ENCODE measurements at places on chromosomes 4 and X.

- no peak for DNase-seq
These were observed 65.8 kb downstream of the SUPT20HL2 start for GRCh38 chrX:24248042-24248441.

DNA sequence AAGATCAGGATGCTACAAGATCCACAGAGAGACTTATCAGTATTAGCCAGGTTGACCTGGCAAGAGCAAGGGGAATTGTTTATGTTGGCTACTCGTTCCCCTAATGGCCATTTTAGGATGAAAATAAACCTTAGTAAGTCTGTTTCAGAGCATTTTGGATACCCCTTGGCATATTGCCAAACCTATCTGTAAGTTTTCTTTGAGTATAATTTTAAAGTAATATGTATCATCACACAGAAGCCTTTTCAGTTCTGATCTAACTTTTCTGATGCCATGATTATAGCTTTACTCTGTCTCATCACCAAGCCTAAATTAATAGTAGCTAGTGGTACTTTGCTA lies 99.7 kb downstream of the TSPAN7 start:
- no peak for DNase-seq

- no peak for DNase-seq
These were observed 37.6 kb downstream of the SEPTIN11 start for GRCh38 chr4:76987153-76987591.

DNA sequence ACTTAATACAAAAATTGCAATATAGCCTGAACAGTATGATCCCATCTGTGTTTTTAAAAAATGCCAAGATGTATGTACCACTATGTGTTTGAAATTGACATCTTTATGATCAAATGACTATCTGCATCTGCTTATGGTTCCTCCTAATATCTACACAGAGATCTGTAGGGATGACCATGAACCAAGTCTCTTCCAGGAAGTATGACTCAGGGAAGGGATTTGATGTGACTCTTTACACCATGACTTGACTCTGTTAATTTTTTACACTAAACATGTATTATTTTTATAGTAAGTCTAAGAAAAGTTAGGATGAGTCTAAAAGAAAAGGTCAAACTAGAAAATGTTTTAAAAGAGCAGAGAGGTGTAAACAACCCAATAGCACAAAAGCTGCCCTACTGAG lies 164.0 kb downstream of the SH3KBP1 start:
- no peak for DNase-seq

DNA sequence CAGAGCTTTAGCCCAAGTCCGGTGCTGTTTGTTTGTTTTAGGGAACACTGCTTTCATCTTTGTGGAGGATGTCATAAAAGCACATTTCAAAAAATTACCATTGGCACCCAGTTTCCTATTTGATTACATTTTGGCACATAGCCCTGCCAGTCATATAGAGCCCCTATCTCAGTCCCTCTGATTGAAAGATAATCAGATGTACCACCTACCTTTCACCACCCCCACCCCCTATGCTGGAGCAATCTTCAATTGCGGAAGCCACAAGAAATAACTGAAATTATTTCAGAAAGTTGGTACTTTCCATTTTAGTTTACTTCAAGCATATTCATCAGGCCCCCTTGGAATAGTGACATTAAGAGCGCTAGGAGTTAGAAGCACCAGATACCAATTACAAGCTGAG lies 136.7 kb upstream of the RPL34 start:
- DNase-seq, result no peak

- no peak for DNase-seq
These were observed 361.9 kb downstream of the ARHGAP24 start for GRCh38 chr4:85836588-85837438.

DNA sequence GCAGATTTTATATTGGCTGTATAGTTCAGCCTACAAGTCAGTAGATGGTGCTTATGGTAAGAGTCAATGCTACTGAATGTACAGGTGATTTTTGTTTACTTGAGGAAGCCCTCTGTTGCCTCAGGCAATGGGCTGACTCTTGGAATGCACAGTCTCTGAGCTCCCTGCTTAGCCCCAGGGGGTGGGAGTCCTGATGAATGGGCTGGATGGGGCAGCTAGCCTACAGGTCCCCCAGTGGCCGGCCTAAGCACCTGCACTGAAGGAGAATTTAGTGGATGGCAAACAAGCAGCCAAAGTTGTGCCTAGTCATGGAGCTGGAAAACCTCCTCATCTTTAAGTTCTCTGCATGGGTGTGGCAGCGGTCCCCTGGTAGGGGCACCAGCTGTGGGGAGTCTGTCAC lies 101.8 kb upstream of the CXorf51B start:
- DNase-seq, result no peak

GRCh38 chrX:44043496-44043895 lies 70.3 kb upstream of the NDP start:
- DNase-seq, result no peak

DNA sequence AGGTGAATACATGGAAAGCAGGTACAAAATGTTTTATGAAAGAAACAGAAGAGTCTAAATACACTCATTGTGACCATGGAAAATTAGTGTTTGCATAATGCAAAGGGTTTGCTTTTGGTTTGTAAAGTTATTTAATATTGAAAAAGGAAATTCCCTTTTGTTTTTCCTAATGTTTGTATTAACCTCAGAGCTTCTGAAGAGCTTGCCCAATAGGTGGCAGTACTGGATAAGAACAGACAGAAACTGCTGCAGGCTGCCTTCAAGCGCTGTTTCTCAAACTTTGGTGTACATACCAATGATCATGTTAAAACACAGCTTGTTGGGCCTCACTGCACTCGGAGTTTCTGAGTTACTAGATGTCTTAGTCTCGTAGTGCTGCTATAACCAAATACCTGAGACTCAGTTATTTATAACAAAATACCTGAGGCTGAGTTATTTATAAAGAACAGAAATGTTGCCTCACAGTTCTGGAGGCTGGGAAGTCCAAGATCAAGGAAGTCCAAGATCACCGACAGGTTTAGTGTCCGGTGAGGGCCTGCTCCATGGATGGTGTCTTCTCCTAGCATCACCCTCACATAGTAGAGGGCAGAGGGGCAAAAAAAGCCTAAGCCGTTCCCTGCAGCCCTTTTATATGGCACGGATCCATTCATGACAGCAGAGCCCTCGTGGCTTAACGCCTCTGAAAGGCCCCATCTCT lies 54.2 kb downstream of the SUPT20HL2 start:
- DNase-seq, result peak; percentile 55

DNA sequence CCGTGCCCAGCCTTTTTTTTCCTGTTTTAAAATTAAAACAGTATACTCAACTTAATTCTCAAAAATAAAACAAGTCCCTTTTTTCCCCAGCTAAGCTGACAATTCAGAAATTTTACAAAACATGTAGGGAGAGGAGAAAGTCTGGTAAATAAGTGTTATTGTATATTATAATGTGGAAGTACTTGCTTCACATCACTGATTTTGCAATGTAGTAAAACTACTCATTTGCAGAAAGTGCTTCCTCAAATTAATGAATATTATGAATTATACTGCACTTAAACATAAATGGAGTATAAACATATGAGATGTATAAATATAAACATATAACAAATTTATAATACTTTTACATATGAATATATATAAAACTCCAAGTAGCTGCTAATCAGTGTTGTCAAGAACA lies 11.6 kb upstream of the H2AZ1 start:
- DNase-seq, result no peak

DNA sequence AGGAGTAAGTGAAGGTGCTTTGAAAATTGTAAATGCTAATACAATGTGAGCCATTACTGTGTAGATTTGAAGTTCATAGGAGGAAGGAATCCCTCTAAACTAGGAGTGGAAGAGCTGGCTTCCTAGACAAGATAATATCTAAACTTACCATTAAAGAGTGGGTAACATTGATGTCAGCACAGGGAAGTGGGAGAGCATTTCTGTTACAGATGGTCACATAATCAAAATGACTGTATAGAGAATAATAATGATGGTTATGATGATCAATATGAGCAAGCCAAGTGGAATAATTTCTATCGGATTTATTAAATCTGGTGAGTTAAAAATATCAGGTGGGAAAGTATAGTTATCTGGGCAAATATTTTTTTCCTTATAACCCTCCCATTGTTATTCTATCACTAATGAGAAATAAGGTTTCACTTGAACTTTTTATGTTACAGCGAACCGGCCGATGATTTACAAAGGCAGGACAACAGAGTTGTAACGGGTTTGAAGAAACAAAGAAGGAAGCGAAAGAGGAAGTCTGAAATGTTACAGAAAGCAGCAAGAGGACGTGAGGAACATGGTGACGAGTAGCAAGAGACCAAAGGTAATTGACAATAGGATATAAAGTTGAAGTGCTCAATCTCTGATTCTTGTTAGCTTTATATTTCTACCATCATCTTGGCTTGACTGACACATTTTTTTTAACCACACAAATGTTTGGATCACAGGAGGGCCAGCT lies 43.5 kb downstream of the FMR1NB start:
- peak; percentile 8 for DNase-seq

- DNase-seq, result no peak
These were observed 55.0 kb upstream of the FAM9B start for GRCh38 chrX:9088896-9089295.

DNA sequence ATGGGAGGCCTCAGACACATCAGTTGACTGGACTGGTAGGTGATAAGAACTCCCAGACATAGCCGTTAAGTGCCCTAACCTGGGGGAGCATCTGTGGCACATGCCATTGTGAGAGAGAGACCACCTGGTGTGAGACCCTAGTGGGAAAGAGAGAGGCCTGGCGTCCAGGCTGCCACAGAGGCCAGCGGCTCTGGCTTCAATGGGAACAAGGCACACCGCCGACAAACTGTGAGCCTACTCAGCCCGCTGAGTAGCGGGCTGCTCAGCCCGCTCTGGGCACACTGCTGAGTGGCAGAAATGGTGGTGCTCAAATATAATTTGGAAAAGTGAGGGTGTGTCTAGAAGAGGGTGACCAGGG lies 34.0 kb downstream of the PHKA2 start:
- no peak for DNase-seq

DNA sequence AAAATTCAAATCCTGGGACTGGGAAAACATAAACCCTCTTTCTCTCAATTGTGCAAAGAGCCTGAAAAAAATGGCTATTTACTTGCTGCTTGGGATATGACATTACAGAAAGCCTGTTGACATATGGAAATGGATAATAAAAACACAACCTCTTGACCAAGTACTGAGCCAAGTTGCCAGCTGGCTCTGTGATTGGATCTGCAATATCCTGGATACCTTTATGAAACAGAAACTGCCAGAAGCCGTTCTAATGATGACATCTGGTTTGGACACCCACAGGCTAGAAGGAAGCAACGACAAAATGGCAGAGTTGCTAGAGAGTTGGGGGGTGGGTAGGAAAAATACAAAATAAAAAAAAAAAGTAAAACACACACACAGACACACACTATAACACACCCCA lies 481.4 kb downstream of the FAT4 start:
- no peak for DNase-seq

DNA sequence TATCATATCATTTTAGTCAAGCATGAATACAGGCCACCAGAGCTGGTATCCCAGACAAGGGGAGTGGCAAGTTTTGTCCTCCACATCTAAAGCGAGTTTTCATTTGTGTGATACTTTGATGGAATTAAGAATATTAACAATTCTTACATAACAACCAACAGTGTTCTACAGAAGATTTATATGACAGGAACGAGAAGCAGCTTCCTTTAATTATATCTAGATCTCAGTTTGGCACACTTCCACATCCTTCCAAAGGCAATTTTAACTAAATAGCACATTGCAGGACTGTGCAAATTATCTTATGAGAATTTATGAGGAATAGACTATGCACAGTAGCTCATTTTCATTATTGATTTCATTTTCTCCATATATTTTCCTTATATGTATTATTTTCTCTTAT lies 121.2 kb upstream of the GUCY1A1 start:
- no peak for DNase-seq

DNA sequence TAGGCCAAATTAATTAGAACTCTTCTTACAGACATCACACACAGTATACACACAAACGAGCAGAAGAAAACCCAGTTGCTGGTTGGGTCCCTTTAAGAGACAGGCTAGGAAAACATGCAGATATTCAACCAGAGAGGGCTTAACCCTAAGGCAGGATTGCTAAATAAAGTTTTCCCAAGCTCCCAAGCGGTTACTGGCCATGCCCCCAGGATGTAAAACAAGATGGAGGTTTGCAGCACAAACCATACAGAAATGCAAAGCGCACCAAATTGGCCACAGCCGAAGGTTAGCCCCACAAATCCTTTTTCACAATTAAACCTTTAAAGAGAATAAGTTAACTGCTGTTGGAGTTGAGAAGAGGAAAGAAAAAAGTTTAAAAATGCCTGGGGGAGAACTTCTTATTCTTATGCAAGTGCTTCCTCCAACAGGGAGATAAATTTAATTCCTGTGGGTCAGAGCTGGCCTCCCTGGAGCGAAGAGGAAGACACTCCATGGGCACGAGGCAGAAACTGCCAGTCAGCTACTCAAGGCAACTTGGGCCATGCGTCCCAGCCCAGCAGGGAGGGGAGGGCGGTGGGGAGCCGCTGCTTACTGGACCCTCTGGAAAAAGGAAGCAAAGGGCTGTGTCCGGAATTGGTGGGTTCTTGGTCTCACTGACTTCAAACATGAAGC lies 167.6 kb upstream of the ARSJ start:
- no peak for DNase-seq

GRCh38 chr4:75950213-75950815 lies 9.5 kb upstream of the NAAA start:
- DNase-seq, result no peak

DNA sequence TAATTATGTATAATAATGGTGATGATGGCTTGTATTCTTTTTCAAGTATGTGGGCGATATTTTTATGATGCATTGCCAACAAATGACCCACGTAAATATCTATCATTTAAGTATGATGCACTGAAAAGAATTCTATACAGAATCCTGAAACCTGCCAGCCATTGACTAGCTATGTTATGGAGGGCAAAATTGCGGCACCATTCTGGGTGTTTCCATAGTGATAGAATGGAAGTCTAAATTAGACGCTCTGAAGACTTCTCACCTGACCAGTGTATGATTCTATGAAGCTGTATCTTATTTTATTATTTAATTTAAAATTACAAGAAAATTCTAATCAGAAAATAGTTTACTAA lies 677 bp upstream of the CENPC start:
- DNase-seq, result peak; percentile 2

- DNase-seq, result no peak
These were observed 16.4 kb downstream of the PRKG2 start for GRCh38 chr4:81198609-81199008.

DNA sequence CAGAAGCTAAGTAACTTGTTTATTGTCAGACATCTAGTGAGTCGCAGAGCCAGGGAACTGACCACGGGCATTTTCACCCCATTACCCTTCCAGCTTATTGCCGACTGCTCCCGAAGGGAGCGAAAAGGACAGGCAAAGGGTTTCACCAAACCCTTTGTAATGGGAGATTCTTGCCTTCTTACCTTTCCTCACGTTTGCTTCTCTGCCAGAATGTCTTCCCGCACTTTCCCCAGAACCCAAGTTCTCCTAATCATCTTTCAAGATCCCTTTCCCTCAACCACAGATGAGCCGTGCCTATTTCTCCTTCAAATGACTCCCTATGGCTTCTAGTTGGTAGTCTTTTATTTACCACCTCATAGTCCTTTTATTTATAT lies 520 bp upstream of the SRP72 start:
- DNase-seq, result peak; percentile 3

DNA sequence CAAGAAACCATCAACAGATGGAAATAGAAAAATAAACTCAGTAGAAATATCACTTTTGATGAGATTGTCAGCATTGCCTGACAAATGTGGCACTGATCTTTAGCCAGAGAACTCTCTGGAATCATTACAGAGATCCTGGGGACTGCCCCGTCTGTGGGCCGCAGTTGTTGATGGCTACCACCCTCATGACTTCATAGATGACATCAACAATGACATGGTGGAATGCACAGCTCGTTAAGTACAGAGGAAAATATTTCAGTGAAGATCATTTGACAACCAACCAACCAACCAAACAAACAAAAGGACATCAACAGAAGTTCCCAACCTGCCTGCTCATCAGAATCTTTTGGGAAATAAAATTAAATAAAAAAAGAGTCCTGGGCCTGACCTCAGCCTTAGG lies 132.6 kb downstream of the UCHL1 start:
- DNase-seq, result no peak
